ENCODE measurements at places on chromosomes 11 and 22. TPM values are rescaled to one million over a fixed set of nuclear protein-coding genes. Genes with fewer than 3 reads are reported as not detected.

GRCh38 chr11:126246636-126247035 lies 22.1 kb downstream of the SRPRA start:
- DNase-seq = no peak

- no peak for DNase-seq
These were observed 27.0 kb downstream of the NCAPD3 start for GRCh38 chr11:134196756-134197155.

GRCh38 chr11:134781380-134781866 lies 369.4 kb upstream of the B3GAT1 start:
- no peak for DNase-seq

DNA sequence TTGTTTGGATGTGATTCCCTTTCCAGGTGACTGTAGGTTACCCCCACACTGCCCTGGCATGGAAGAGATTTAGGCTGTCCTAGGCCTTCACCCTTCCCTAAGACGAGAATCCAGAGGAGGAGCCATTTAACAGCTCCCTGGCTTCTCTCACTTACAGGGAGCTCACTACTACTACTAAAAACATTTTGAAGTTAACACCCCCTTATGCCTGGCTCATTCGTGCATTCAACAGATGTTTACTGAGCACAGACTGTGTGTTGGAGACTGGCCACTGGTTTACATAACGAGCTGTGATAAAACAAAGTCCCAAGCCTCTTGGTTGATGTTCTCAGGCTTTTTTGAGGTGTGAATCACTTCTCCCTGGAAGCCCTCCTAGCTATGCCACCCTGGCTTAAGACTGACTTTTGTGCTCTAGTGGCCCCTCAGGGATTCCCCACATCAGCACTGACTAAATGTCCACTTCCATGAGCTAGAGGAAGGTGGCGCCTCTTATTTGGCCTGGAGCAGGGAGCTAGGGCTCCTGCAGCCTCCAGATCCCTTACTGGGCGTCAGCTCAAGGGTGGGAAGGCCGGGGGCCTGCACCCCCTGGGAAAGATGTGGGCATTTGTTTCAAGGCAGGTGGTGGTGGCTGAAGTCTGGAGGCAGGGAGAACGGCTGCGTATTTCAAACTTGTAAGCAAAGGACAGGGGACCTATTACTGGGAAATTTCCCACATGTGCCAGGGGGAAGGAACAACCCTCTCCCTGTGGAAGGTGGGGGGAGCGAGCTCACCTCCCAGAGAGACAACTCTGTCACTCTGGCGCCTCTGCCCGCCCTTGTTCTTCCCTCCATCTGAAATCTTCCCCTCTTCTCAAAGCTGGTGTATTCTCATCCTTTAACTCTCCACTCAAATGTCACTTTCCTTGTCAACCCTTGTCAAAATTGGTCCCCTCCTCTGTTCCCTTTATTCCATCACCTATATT lies 19.4 kb upstream of the MALAT1 start:
- peak; percentile 77 for DNase-seq

DNA sequence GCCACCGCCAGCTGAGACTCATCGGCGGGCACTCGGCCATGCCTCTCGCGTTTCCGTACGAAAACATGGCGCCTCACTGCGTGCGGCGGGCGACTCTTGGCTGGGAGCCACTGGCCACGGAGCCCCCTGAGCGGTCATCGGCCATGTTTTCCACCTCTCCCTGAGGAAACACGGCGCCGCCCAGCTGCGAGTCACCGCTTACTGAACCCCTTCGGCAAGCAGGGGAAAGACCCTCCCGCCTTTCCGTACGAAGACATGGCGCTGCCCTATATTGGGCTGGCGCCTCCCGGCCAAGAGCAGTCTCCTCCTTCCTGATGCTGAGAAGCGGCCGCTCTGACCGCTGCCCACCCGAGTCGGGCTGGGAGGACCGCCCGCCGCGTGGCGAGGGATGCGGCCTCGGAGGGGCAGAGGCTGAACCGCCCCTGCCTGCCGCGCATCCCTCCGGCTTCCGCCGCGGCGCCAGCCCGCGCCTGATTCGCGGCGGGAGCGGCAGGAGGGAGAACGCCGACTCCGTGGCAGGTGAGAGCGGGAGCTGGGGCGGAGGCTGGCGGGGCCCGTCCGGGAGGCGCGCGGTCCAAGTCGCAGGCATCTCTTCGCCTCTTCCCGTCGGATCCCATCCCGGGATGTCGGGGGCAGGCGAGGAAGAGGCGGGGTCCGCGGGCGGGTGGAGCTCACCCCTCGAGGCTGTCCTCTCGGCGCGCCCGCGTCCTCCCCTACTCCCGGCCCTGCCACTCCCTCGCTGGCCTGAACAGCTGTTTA lies at the start of gene TCP11L1:
TSS of gene TCP11L1 (plus strand) at position 299 of the 759 bp plus-strand sequence. CDS start 4,202 bp downstream, outside the sequence.
- peak; percentile 73 for DNase-seq

DNA sequence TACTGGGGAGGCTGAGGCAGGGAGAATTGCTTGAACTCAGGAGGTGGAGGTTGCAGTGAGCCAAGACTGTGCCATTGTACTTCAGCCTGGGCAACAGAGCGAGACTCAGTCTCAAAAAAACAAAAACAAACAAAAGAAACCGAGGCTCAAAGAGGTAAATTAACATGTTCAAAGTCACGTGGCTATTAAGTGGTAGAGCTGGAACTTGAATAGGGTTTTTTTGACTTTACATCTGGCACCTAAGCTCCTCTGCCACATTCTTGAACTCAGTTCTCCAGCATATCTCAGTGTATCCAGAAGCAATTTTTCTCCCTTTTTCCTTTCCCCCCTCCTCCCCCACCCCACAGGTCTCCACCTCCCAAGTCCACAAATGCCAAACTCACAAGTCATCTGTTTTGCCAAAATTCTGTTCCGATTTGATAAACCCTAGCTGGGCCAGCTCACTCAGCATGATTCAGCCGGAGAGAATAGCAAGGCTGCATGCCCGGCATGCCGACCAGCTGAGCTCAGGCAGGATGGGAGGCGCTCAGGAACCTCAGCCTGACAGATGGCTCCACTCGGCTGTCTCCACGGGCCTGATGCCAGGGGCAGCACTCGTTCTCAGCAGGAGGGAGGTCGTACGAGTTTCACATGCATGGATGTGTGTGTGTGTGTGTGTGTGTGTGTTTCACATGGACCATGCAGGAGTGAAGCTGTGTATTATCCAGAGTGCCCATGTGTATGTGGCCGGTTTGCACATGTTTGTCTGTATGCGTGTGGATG lies 63.2 kb upstream of the RRAS2 start:
- peak; percentile 94 for DNase-seq

GRCh38 chr11:124899383-124900145 lies 1.9 kb upstream of the ROBO4 start:
- peak; percentile 2 for DNase-seq

DNA sequence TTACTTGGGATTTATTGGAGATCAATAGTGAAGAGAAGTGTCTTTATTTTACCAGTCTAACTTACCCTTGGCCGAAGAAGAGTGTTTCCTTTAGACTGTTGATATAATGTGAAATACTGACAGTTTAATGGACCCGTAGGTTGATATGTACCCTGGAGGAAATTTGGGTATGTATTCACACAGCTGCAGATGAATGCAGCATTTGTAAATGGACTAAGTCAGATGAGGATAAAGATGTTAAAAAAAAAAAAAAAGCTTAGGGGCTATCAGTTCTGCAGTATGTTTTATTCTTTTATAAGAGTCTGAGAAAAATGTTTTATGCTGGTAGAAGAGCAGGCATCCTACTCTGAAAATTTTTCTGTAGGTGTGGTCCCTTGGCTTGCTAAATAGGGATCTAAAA lies 2.7 kb downstream of the REXO2 start:
- no peak for DNase-seq

DNA sequence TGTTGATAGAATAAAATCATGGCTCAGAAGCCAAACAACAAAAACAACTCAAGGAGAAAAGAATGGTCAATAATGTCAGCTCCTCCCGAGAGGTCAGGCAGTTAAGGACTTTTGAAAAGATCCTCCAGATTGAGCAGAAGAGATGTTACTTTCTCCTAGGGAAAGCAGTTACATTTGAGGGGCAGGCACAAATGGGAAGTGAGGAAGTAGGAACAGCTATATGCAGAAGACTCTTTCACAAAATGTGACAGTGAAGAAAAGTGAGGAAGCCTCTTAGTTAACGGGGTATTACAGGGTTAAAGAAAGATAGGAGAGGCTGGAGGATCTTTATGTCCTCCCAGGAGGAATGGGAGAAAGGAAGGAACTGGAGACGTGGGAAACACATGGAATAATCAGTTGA lies 3.4 kb downstream of the DCHS1 start:
- no peak for DNase-seq

The HYLS1 gene
- polyA plus RNA-seq = 4.5 TPM

The PLAAT5 gene
- polyA plus RNA-seq = 1.9 TPM
